GM13977 (cell line): ENCODE measurements at places on chromosomes 1 and 21.
A peak's percentile ranks its signal among the peaks of the same experiment; 100 is the strongest.

- DNase-seq, result peak; percentile 80
Measured at GRCh38 chr1:32981003-32981901, 16.6 kb upstream of the RNF19B start.

DNA sequence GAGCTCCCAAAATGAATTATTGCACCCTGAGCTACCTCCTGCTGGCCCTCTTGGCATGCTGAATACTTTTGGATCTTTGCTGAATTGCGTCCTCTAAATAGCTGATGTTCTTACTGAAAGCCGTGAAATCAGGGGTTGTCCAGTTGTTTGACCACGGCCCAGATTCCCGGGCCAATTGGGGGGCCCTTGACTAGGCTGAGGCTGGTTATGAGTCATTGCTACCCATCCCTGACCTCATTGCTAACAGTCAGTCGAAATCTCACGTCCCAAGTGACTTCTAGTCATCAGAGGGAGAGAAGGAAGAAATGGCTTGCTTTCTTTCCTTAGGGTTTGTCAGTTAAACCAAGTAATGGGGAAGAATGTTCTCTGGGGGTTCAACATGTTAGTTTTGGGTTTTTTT lies 37.4 kb downstream of the SMYD2 start:
- no peak for DNase-seq

DNA sequence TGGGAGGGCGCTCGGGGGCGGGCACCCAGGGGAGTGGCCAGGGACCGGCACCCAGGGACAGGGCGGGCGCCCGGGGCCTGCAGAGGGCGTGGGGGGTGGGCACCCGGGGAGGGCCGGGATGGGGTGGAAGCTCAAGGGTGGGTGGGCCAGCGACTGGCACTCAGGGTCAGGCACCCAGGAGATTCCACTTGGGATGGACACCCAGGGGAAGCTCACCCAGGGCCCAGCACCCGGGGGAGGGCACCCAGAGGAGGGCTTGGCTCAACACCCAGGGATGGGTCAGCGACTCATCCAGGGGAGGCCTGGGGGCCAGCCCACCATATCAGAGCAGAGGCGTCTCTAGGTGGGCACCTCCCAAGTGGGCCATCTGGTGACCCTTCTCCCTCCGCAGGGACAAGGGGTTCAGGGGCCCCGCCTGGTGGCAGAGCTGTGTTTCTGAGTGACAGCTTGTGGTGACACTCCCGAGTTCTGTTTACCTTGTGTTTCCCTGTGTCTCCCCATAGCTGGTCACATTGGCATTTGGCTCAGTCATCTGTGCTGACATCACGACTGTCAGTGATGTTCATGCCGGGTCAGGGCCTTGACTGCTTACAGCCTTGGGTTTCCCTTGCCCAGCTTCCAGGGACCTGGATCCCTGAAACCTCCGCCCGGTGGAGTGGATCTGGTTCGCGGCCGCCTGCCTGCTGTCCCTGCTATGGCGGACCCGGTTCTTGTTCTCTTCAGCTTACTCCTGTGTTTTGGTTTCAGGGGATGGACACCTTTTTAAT lies 749 bp downstream of the IBA57 start:
- DNase-seq, result peak; percentile 72

DNA sequence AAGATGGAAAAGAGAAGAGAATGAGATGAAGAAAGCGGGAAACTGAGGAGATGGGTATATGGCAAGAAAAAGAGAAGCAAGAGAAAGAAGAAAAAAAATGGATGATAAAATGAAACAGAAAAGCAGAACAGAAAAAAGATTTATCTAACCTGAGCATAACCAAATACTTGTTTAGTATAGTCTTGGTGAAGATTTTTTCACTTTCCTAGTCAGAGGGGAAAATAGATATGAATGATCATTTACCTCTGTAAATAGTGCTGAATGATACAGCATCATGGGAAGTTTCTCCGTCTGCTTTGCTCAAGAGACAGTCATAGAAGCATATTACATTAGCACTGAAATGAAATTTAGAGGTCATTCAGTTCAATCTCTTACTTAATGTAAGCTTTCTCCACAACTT lies 36.1 kb upstream of the PLPPR4 start:
- DNase-seq, result no peak

DNA sequence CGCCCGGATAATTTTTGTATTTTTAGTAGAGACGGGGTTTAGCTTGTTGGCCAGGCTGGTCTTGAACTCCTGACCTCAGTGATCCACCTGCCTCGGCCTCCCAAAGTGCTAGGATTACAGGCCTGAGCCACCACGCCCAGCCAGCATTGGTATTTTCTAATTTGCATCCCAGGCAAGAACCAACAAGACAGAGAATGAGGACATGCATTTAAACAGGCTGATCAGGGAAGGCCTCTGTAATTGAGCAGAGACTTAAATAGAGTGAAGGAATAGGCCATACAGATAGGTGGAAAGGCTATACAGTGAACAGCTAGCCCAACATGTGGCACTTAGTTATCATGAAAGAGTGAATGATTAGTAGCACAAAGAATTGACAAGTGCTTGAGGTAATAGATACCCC lies 230.4 kb downstream of the SLC35F3 start:
- no peak for DNase-seq

- no peak for DNase-seq
Measured at GRCh38 chr1:187267827-187268226, 439.1 kb downstream of the PLA2G4A start.

GRCh38 chr1:54137534-54138061 lies 15.2 kb downstream of the CDCP2 start:
- no peak for DNase-seq

DNA sequence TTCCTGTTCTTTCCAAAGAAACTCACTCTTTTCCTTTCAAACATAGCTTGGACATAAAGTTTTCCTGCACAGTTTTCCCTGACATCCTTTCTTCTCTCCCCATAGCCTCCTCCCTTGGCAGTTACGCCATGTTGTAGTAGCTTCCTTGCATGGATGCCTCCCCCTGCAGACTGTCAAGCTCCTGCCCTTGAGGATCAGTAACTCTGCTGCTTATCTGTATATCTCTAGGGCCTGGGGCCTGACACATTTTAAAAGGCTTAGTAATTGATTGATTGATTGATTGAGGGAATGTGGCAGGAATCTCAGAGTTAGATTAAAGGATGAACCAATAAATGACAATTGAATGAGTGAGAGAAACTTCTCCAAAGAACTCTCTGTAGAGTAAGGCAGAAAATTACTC lies 143.7 kb downstream of the NEK7 start:
- no peak for DNase-seq

GRCh38 chr1:157166590-157166989 lies 28.4 kb upstream of the ETV3 start:
- DNase-seq, result no peak
